ENCODE measurements at places on chromosomes 4 and X. TPM values are rescaled to one million over a fixed set of nuclear protein-coding genes. Genes with fewer than 3 reads are reported as not detected.

- no peak for DNase-seq
These were observed 1060.2 kb downstream of the TECRL start for GRCh38 chr4:63348735-63349673.

Gene TLL1
- total RNA-seq = 7.9 TPM

- no peak for DNase-seq
These were observed 28.5 kb upstream of the FRG1 start for GRCh38 chr4:189912170-189912569.

- DNase-seq = no peak
These were observed 4.0 kb downstream of the ING2 start for GRCh38 chr4:183508697-183509335.

- no peak for DNase-seq
These were observed 36.3 kb downstream of the CORIN start for GRCh38 chr4:47801481-47802002.

- DNase-seq = no peak
These were observed 60.1 kb downstream of the TSC22D3 start for GRCh38 chrX:107715331-107716117.

Gene ZNF157
- 0.63 TPM for total RNA-seq

GRCh38 chrX:153347530-153347929, 13.6 kb downstream of the ZNF275 start:
- DNase-seq = no peak

Gene BEND2
- total RNA-seq = not detected

Gene XAGE1B
- not detected for total RNA-seq

Gene GAGE13
- not detected for total RNA-seq

Gene CLDN34
- not detected for total RNA-seq

Gene RAP2C
- 28.0 TPM for total RNA-seq

DNA sequence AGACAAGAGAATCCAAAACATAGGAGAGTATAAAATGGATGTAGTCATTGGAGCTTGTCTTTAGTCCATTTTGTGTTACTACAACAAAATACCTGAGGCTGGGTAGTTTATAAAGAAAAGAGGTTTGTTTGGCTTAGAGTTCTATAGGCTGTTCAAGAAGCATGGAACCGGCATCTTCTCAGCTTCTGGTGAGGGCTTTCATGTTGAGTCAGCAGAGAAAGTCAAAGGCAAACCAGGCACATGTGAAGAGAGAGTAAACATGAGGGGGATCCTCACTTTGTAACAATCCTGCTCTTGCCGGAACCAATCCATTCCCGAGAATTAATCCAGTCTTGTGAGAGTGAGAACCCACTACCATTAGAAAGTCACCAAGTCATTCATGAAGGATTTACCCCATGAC, 8.1 kb upstream of the HCCS start:
- DNase-seq = no peak

GRCh38 chr4:174972911-174973310, 54.8 kb downstream of the ADAM29 start:
- no peak for DNase-seq

GRCh38 chrX:38993500-38993899, 192.2 kb downstream of the MID1IP1 start:
- no peak for DNase-seq

GRCh38 chr4:117515921-117516320, 430.5 kb upstream of the TRAM1L1 start:
- no peak for DNase-seq

DNA sequence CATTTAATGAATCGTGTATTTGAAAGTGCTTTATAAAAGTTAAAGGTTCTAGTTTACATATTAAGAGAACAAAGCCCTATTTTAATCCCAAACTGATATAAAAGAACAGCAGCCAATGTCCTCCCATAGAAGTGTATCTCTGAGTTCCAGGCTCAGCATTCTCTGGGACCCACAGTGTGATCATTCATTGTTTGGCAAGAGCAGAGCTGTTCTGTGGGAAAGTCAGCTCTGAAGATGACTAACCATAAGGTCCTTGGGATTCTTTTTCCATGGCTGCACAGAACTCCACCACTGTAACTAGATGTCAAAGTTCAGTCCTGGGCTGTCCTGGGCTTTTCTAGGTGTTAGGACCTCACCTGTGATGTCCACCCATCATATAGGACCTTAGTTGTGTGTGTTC, 157.0 kb upstream of the TLL1 start:
- no peak for DNase-seq

DNA sequence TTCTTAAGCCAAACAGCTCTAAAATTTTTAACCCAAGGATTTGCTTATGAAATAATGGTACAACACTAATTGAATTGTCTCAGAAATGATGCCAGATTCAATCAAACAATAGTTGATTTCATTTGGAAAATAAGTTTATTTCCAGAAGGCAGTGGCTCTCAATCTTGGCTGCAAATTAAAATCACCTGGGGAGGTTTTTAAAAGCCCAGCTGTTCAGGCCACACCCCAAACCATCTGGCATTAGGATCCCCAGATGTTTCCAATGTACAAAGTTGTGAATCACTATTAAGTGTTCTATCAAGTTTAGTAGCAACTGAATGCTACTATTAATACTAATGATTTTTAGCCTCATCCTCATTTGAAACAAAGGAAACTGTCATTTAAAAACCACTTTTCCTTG, 22.2 kb downstream of the TMEM184C start:
- DNase-seq = no peak

- DNase-seq = no peak
These were observed 30.1 kb downstream of the P2RY8 start for GRCh38 chrX:1506916-1507315.

Gene FRMPD3
- not detected for total RNA-seq

Gene SPANXA2
- 0.41 TPM for total RNA-seq

GRCh38 chr4:112156112-112156511, 10.9 kb downstream of the FAM241A start:
- DNase-seq = no peak

- no peak for DNase-seq
These were observed 204.9 kb downstream of the GBA3 start for GRCh38 chr4:22897520-22898108.

GRCh38 chr4:176413171-176413570, 93.4 kb downstream of the SPCS3 start:
- no peak for DNase-seq

GRCh38 chrX:53089224-53089842, 4.6 kb upstream of the KANTR start:
- no peak for DNase-seq

DNA sequence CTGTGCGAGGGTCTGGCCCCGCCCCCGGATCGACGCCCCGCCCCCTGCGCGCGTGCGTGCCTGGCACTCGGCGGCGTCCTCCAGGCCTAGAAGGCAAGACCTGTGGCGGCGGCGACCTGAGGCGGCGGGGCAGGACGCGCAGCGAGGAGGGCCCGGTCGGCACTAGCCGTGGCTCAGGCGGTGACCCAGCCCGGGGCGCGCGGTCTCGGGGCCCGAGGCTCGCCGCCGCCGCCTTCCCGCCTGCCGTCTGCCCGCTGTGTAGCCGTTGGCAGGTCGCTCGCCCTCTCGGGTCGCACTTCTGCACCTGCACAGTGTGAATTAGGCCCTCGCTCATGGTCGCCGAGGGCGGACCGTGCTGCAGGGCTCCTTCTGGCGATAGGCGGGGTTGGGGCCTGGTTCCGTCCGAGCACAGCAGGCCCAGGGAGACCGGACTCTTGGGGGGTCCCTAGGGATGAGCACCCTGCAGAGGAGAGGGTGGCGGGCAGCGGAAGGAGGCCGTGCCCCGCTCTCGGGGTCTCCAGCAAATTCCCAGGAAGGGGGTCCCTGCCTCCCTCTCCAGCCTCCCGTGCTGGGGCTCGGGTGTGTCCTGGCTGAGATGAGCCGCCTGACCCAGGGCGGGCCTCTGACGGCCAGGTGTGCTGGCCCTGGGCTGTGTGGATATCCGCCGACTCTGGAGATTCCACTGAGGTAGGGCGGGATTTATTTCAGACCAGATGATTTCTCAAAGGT, 557 bp upstream of the FAM53A start:
- no peak for DNase-seq

GRCh38 chrX:139423186-139423585, 107.4 kb upstream of the F9 start:
- DNase-seq = no peak

GRCh38 chr4:73721909-73722308, 18.5 kb upstream of the CXCL8 start:
- DNase-seq = no peak

Gene PROM1
- total RNA-seq = 69.0 TPM

DNA sequence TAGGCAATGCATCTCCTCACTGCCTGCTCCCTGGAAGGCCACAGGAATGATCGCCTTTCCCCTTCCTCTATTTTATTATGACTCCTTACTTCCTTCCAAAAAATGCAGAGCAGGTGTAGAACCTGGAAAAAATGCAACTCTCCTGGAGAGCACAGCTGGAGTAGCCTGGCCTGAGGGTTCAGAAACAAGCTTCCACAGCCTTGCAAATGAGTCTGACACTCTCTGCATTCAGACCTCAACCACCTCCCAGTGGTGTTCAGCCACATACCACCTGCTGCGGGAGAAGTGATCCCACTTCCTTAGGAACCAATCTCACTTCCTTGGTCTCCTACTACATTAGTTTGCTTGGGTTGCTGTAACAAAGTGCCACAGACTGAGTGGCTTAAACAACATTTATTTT, 368.1 kb upstream of the NOCT start:
- no peak for DNase-seq

Gene VBP1
- total RNA-seq = 56.2 TPM

GRCh38 chr4:26300314-26301307, 20.2 kb upstream of the RBPJ start:
- no peak for DNase-seq

Measured in kidney epithelial cell (primary cell).